ENCODE measurements at places on chromosomes 12 and 14.

- no peak for DNase-seq
Measured at GRCh38 chr12:109961201-109961600, 35.0 kb downstream of the GIT2 start.

GRCh38 chr12:129762436-129762835, 141.4 kb downstream of the TMEM132D start:
- no peak for DNase-seq

- no peak for DNase-seq
Measured at GRCh38 chr14:78238141-78238540, 68.0 kb downstream of the NRXN3 start.

DNA sequence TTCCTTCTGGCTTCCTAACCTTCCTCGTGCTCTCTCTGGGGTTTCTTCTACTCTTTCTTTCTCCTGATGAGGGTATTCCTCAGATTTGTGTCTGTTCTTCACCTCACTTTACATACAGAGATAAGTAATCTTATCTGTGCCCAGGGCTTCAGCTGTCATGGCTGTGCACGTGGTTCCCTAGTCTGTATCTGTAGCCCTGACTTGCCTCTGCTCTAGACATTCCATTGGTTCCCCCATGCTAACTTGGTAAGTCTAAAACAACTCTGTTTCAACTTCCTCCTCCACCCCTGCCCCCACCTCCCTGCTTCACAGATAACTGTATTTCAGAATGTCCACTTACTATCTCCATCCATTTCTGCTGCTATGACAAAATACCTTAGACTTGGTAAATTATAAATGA, 10.8 kb downstream of the DIP2B start:
- no peak for DNase-seq

Data from fibroblast of villous mesenchyme (primary cell).